AG09319 (cell line): ENCODE measurements at places on chromosomes 16 and 17.

DNA sequence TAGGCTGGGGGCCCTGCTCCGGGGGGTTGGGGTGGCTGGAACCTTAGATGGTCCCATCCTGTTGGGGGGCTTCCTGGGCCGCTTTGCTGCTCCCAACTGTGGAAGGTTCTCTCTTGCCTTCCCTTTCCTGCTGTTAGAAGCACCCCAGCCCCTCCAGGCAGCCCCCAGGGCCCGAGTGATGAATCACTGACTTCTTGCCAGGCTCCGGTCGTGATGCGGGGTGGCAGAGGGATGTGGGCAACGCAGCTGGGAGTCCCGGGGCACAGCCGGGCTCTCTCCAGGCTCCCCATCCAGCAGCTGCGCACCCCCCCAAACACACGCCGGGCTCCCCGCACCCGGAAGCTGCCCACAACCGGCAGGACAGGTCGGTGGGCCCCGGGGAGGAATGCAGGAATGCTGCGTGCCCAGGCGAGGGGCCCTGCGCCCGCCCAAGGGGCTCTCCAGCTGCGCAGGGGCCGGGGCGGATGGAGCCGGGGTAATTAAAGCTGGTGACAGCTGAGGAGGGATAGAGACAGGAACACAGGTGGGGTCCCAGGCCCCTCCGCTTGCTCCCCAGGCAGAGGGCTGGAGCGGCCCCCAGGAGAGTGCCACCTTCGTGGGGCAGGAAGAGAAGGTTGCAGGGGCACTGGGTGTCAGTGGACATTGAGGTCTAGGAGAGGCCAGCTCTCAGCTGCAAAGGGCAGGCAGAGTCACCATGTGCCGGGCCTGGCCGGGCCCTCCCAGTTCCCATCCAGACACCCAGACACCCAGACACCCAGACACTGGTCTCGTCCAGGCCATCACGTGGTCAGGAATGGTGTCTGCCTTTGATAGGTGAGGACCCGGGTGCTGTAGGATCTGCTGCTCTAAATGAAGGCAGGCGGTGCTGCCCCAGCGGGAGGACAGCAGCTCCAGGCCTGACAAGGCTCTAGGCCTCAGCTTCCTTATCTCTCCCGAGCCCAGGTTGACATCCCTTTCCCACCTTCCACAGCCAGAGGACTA, 15.0 kb upstream of the SLC38A10 start:
- no peak for DNase-seq

DNA sequence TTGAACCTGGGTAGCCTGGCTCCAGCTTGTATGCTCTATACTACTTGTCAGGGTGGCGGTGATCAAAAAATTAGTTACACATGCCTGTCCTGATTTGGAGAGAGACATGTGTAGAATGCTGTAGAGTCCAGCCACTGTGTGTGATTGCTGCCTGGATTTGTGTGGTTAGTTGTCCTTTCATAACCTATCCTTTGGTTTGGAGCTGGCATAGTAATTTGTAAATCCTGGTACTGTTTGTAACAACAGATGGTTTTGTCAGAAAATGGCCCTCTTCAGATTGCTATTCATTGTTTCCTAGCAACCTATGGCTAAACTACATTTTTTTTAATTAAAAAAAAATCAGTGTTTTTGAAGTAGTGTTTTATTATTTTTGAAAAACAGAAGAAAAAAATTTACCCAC, 30.5 kb downstream of the ETV4 start:
- DNase-seq, result no peak

DNA sequence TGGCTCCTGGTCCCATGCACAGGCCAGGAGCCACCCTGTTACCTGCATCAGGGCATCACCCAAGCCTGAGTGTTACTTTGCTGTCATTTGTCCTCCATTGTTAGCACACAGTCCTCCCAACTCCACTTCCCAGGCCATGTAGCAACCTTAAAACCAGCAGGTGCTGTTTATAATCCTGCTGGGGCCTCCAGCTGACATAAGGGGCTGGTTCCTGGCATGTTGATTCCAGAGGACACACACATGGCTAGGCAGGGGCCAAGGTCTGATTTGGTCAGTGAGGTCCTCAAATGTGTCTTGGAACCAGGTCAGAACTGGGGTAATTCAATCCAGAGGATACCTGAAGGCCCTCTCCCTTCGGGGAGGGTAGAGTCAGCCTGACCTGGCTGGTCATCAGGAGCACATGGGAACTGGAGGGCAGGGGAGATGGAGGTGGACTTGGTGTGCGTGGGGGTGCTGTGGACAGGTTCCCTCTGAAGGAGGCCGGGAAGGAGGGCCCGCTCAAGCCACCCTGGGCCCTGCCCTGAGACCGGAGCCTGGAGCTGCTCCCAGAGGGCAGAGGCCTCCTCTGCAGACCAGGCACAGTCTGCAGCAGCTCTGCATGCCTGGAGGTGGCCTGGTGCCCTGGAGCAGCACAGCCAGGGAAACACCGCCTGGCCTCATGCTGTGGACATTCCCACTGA, 6.6 kb downstream of the ADORA2B start:
- no peak for DNase-seq

- no peak for DNase-seq
These were observed 37.1 kb downstream of the TRIM25 start for GRCh38 chr17:56876766-56877179.

DNA sequence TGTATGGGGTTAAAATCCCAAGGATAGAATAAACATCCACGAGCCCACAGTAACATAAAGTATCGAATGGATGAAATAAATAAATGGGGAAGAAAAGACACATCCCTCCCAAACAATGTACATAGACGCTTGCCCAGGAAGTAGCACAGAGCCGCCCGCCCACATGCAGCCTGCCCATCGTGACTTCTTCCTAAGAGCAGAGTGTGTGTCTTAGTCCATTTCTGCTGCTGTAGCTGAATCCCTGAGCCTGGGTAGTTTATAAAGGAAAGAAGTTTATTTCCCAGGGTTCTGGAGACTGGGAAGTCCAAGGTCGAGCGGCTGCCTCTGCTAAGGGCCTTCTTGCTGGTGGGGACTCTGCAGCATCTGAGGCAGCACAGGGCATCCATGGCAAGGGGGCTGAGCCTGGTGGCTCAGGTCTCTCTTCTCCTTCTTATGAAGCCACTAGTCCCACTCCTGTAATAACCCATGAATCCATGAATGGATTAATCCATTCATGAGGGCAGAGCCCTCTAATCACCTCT, 39.4 kb upstream of the ZNF469 start:
- DNase-seq, result no peak

DNA sequence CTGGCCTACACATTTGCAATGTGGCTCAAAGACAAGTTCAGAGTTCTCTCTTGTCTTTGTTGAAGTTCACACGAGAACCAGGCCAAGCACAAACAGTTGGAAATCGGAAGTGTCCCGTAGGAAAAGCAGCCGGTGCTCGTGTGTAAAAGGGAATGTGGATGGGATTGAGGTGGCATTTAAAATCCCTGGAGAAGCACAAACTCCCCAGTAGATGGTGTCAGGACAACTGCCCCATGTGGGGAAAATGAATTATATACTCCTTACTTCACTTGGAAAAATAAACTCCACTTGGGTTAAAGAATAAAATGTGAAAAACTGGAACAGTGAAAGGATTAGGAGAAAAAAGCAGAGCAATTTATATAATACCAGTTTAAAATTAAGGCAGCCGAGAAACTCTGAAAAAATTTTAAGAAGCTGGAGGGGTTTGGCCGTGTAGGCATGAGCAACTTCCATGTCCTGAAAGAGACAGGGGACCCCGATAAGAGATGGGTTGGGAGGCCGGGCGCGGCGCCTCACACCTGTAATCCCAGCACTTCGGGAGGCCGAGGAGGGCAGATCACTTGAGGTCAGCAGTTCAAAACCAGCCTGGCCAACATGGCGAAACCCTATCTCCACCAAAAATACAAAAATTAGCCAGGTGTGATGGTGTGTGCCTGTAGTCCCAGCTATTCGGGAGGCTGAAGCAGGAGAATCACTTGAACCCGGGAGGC, 28.1 kb downstream of the CBFA2T3 start:
- no peak for DNase-seq

DNA sequence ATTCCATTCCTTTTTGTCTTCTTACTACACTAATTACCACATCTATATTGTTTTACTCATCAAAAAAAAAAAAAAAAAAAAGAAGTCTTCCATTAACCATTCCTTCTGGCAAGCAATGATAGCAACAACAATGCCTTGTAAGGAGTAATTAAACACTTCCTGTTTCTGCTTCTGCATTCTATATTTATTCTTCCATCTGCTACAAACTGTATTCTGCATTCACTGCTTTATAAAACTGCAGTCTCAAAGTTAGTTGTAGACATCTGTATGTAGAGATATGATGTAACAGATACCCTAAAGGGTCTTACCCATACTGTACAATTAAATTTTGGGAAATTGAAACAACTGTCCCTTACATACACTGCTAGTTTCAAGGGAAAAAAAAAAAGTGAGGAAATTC, 28.7 kb upstream of the ABCA6 start:
- no peak for DNase-seq

DNA sequence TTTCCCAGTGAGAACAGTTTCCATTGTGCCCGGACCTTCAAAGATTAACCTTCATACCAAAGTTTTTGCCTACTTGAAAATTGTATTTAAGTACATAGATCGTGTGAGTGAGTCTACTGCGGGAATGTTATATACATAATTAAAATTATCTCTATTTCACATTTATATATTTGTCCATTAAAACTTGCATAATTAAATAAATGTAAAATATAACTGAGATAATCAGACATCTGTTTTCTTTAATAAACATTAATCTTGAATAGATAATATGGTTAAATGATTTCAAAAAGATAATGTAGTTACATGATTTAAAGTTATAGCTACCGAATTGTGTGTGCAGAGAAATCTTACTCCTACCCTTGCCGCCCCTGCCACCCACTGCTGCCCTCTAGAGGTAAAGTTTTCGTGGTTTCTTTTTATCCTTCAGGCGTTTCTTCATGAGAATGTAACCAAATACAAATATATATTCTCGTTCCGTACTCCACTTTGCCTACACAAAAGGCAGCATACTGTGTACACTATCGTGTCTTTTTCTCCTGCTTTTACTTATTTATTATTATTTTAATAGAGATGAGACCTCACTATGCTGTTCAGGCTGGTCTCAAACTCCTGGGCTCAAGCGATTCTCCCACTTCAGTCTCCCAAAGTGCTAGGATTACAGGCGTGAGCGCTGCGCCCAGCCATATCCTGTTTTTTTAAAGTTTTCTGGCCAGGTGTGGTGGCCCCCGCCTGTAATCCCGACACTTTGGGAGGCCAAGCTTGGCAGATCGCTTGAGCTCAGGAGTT, 35.6 kb downstream of the RPA1 start:
- DNase-seq, result no peak

- DNase-seq, result no peak
These were observed 32.4 kb downstream of the SIAH1 start for GRCh38 chr16:48352648-48353390.

DNA sequence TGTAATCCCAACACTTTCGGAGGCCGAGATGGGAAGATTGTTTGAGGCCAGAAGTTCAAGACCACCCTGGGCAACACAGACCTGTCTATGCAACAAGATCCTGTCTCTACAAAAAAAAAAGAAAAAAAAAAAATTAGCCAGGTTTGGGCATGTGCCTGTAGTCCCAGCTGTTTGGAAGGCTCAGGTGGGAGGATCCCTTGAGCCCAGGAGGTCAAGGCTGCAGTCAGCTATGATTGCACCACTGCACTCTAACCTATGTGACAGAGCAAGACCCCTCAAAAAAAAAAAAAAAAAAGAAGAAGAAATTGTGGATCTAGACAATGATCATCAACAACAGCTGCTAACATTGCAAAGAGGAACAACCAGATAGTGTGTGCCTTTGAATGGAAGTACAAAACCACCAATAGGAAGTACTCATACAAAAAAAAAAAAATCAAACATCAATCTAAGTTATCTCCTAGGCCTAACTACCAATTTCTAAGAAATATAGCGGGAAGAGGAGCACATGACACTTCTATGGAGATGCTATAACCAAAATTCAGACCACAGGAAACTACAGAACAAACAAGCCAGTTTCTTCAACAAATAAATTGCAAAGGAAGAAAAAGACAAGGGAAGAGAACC, 258.7 kb downstream of the MRTFB start:
- DNase-seq, result no peak

DNA sequence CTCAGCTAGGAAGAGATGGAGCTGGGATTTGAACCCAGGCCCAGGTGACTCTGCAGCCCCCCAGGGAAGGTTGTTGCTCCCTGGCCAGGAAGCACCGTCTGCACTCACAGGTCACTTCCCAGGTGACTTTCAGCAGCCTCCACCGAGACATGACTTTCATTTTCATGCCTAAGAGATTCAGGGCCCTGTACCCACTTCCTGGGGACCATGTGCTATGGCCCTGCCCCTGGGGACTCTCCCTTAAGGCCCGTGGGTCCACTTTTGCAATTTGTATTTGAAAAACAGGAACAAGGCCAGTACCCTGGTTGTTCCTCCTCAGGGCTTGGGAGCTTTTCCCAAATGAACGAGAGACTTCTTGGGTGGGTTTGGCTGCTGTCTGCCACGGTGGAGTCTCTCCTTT, 191.0 kb downstream of the IRF8 start:
- DNase-seq, result no peak

DNA sequence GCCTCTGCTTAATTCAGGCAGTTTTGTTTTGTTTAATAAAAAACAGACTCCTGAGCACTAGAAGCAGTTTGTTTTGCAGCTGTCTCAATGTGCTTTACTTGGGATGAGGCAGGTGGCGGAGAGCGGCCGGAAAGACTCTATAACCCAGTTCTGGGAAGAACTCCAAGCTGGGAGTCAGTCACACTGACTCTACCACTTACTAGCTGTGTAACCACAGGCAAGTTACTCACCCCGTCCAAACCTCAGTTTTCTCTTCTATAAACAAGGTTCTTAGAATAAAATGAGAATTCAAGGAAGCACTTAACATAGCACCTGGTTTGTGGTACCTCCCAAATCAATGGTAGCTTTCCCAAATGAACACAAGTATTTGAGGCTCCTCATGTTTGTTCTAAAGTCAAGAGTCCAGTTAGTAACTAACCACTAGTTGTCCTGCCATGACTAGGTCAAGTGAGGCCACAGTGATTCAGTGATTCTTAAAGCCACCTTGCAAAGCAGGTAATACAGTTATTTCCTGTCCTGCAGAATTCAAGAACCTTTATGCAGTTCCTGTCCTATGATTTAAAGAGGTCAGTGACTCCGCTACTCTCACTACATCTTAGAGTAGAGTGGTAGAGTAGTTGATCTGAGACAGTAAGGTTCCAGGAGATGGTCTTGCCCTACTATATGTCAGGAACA, 2.7 kb downstream of the TXNDC17 start:
- DNase-seq, result no peak

GRCh38 chr16:88508376-88508867, 55.3 kb downstream of the ZFPM1 start:
- no peak for DNase-seq

DNA sequence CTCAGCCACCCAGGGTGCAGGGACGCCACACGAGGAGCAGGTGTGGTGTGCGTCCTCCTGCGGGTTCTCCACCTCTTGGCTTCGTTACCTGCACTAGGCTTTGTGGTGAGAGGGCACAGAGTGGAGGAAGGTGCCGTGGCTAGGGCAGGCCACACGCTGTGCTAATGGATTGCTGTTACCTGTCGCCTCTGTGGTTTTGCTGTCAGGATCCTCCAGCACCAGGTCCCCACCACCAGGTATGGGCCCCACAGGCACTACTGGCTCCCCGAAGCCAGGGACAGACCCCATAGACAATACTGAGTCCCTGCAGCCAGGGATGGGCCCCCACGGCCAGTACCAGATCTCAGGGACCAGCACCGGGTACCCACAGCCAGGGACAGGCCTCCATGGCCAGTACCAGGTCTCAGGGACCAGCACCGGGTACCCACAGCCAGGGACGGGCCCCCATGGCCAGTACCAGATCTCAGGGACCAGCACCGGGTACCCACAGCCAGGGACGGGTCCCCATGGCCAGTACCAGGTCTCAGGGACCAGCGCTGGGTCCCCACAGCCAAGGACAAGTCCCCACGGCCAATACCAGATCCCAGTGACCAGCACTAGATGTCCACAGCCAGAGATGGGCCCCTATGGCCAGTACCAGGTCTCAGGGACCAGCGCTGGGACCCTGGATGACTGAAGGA, 315.6 kb downstream of the SEC14L1 start:
- DNase-seq, result no peak
